IPS-NIHi11 (cell line): ENCODE measurements at places on chromosomes 3 and 15.

DNA sequence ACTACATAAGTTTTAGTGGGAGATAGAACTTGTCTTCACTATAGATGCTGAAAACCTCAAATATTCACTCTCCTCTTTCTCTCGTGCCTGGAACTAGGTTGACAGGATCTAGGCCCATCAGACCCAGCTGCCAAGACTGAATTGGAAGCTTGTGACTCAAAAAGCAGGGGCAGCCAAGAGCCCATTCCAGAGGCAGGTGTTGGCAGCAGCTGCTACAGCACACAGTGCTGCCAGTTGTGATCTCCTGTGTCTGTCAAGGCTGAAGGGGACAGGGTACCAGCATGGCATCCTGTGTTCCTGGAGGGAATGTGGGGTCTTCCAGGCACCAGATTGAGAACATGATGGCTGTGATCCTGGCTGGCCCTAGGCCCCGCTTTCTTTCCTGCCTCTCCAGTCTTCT, 92.5 kb upstream of the MB21D2 start:
- DNase-seq: no peak

DNA sequence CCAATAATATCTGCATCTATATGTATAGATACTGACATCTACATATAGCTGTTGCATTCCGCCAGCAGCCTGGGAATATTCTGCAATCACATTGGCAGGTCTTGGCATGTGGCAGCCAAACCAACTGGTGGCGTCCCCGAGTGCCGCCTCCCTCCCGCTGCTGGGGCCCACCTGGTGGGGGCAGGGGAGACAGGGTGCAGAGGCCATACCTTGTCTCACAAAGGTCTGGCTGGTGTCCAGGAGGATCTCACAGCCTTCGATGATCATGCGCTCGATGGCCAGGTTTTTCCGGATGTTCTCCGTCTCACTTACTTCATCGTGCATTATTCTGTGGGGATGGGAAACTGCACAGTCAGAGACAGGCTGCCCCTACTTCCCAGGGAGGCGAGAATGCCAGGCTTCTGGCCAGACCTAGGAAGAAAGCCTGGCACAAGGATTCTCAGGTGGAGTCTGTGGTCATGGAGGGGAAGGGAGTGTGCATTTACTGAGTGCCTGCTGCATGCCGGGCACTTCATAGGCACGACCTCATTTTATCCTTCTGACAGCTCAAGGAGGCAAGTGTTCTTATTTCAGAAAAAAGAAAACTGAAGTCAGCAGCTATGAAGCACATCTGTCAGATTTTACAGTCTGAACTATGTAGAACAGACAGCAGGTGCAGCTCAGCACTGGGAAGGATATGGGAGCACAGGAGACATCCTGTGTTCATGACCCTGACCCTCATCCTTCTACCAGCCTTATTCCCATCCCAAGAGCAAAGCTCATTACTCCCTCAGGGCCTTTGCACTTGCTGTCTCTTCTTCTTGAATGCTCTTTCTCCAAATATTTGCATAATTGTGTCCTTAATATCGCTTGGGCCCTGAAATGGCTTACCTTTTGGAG, 62.8 kb downstream of the RASGRF1 start:
- no peak for DNase-seq

- DNase-seq: no peak
Measured at GRCh38 chr3:12155828-12156227, 2.9 kb downstream of the TIMP4 start.

GRCh38 chr3:167078070-167078622, 302.0 kb downstream of the ZBBX start:
- DNase-seq: no peak

DNA sequence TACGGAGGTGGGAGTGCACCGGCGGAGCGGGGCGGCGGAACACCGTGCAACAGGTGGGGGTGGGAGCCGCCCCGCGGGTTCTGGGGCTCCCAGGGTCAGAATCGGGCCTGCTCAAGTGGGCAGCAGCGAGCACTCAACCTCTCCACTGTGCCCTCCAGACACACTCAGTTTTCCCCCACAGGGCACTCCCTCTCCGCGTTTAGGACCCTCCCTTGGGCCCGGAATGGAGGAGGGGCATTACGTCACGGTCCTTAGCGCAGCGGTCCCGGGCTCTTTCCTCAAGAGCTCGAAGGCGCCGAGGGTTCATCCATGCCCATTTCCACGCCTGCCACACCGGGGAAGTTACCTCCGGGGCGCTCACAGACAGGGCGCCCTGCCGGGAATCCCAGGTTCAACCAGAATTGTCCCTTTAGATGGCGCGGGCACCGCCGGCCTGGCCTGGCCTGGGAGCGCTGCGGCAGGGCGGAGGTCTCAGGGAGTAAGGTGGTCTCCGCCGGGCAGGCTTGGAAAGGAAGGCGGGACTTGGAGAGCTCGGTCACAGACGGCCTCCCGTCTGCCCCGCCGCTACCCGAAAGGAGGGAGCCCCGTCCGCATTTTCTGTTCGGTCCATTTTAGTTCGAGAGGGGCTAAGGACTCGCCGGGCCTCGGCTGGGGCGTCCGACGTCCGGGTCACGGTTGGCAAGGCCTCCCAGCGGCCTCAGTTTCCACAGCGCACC, 5.1 kb downstream of the RNU6-1 start:
- peak; percentile 35 for DNase-seq

DNA sequence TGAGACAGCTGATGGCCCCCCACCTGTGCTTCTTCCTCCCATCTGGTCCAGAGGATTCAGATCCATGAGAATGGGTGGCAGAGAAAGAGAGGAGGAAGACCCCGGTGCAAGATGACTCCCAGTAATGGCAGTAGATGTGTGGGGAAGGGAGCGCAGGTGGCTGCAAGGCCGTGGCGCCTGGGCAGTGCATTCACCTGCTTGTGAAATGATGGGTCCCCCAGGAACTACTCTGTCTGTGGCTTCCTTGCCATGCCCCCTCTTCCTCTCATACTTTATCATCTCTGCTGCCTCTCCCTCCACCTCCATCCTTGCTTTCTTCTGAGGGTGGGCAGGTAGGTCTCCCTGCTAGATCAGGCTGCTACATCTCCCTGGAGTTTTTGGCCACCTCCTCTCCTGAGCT, 23.3 kb downstream of the ZNF710 start:
- DNase-seq: no peak

- DNase-seq: no peak
Measured at GRCh38 chr3:181075098-181075497, 85.6 kb upstream of the DNAJC19 start.

- peak; percentile 50 for DNase-seq
Measured at GRCh38 chr3:41267975-41268640, 68.8 kb downstream of the CTNNB1 start.

- no peak for DNase-seq
Measured at GRCh38 chr3:18024715-18025114, 282.3 kb upstream of the TBC1D5 start.

DNA sequence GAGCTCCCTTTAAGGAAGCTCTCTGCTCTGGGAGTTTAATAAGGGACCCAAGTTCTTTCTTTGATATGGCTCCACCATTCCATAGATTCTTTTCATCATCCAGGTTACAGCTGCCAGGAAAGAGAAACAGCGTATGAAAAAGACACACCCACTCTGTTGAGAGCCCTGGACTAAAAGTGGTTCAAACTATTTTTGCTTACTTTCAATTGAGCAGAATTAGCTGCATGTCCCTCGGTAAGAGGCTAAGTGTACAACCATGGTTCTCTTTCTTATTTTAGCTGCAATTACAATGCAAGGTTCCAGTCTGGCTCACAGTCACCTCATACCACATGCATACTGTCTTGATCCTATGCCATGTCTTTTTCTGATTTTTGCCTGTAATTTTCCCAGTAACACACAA, 1288.3 kb downstream of the NSUN3 start:
- DNase-seq: no peak

GRCh38 chr15:38012894-38013293, 78.5 kb downstream of the TMCO5A start:
- no peak for DNase-seq

DNA sequence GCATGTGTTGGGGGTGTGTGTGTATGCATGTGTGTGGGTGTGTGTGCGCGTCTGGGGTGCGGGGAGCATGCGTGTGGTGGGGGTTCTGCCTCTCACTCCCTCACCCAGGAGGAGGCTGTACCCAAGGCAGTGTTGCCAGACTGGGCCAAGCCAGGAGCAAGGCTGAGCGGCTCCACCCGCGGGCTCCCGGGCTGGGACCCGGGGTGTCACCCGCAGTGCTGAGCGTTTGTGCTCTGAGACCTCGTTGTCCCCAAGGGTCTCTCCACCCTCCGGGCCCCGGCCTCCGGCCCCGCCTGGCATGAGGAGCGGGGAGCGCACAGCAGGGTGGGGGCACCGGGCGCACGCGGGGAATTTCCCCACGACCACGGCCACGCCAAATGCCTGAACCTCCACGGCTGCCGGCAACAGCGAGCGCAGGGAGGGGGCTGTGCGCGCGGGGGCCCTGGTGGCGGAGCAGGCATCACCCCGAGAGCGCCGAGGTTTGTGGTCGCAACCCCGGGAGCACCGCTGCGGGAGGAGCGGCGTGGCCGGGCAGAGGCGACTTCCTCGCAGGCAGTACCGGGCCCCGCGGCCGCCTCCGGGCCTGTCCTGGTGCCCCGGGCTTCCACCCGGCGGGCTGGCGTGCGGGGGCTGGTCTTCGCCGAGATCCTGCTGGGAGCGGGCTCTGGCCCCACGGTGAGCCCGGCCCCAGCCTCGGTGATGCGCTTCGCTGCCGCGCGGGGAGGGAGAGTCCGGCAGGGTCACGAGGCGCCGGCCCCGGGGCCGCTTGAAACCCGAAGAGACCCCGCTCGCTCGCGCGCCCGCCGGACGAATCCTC, 7.4 kb upstream of the OCA2 start:
- peak; percentile 62 for DNase-seq

- DNase-seq: no peak
Measured at GRCh38 chr15:89225588-89225987, 4.2 kb upstream of the RLBP1 start.

GRCh38 chr15:64772488-64772887, 2.9 kb downstream of the RBPMS2 start:
- no peak for DNase-seq

- DNase-seq: no peak
Measured at GRCh38 chr3:144031938-144032337, 60.3 kb downstream of the DIPK2A start.

- DNase-seq: no peak
Measured at GRCh38 chr3:88010810-88011209, 48.0 kb downstream of the CGGBP1 start.

- DNase-seq: no peak
Measured at GRCh38 chr3:148333091-148333490, 364.6 kb upstream of the AGTR1 start.

- DNase-seq: no peak
Measured at GRCh38 chr3:124522082-124522625, 208.1 kb upstream of the UMPS start.

DNA sequence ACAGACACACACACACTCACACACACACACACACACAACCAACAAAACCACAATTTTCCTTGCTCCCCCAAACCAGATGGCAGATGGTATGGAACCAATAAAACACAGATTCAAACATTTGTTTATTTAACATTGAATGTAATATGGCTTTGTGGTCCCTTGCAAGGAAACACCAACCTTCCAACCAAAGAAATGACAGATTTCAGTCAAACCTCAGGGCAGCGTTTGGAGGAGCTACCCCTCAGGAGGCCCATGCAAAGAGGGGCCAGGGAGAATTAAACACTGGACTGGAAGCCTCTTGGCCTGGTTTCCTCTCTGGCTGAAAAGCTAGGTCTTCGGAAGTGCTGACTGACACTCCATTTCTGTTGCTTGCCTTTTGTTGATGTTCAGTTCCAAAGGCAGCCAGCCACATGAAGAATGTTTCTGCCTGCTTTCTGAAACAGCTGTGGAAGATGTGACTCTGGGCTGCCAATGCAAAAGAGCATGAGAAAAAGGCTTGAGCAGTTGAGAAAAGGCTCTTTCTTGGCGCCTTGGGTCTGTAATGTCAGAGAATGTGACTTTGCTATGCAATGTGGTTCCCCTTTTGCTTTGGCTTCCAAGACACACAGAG, 296.1 kb downstream of the RPLP1 start:
- DNase-seq: no peak

DNA sequence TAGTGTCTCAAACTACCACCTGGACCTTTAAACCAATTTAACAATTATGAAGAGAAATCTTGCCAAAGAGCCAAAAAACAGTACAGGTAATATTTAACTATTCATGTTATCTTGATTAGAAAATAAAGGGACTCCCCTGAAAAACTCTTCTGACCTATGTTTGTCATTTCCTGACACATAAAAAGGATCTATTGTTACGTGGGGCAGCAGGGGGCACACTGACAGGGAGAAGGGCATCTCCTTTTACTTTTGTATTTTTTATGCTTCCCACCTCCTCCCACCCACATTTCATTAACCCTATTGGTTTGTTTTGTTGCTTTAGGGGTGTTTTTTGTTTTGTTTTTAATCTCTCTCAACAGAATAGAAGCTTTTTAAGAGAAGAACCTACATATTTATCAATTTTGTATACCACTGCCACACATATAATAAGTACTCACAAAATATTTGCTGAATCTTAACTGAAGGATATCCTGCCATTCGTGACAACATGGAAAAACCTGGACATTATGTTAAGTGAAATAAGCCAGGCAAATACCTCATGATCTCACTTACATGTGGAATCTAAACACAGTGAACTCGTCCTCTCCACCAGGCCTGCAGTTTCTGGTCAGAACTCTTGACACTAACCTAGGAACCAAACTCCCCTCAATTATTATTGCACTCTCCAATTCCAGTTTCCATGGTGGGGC, 17.7 kb downstream of the STAG1 start:
- DNase-seq: peak; percentile 15

DNA sequence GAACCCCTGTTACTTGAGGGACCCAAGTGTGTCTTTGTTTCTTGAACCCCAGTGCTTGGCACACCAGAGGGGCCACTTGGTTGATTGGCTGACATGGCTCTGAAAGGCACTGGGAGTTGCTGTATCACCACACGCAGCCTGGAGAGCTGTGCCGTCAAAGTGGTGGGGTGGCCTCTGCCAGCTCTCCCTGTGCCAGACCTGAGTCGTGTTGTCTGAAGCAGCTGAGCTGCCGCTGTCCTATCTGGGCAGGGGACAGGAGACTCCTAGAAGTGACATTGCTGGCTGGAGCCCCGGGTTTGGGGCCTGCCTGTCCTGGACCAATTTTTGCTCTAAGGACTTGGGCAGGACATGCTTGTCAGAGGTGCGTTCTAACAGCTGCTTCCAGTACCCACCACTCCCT, 5.5 kb upstream of the SNX22 start:
- DNase-seq: no peak

GRCh38 chr3:112424394-112424793, 74.9 kb downstream of the BTLA start:
- DNase-seq: no peak

DNA sequence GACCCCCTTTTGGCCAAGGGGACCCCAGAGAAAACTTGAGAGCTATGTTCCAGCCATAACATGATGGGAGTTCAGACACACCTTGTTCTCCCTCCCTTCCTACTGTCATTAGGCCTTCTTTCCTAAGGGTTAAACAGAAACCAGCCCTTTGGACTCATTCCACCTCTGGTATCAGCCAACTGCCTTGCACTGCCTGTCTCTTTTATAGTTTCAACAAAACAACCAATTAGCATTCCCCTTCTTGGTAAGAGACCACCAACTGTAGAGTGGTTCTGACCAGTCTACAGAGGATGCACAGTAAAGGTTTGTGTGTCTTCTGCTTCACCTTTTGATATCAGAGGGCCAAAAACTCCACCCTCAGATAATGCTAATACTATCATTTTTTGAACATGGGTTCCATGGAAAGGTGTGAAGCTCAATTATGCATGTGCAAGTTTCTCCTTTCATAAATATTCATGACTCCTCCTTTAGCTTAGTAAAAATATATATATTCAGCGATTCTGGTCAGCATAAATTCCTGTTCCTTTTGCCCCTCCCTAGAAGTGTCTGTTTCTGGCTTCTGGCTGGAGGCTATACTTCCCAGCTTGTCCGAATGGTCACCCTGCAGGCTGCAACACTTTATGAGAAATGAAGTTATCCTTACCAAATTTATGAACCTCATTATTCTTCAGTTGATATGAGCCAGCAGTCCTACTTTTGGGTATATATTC, 55.9 kb downstream of the SERP1 start:
- DNase-seq: no peak
